ENCODE measurements at places on chromosomes 3 and 15.
A peak's percentile ranks its signal among the peaks of the same experiment; 100 is the strongest.

- DNase-seq: no peak
Observed at GRCh38 chr3:99470841-99471240, 167.6 kb upstream of the COL8A1 start.

- DNase-seq: no peak
Observed at GRCh38 chr15:39094116-39094515, 486.8 kb upstream of the THBS1 start.

DNA sequence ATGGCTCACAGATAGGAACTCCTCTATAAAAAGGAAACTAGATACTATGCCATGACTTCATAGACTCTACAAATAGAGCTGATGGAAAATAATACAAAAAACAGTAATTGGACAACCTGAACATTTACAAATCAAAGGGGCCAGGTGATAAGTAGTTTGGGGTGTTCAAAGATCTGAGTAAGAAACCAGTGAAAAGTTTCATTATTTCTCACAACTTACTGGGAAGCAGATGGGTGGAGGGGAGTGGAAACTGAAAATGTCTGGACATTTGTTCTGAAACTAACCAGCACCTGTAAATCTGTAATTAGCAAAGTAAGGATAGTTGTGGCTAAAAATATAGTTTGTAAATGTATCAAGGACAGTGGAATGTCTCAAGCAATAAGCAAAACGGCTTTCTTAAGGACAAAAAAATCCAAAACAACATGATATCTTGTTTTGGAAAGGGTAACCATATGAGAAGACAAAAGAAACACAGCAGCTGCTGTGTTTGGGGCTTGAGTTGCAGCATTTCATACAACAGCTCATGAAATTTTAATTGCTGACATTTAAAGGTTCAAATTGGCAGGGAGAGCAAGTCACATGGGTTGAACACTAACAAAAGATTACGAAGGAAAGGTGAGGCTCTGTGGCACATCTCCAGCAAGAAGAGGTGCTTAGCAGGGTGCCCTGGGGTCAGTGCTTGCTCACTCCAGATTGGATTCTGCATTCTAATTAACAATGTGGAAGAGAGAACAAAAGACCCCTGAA, 26.8 kb upstream of the THBS1 start:
- no peak for DNase-seq

DNA sequence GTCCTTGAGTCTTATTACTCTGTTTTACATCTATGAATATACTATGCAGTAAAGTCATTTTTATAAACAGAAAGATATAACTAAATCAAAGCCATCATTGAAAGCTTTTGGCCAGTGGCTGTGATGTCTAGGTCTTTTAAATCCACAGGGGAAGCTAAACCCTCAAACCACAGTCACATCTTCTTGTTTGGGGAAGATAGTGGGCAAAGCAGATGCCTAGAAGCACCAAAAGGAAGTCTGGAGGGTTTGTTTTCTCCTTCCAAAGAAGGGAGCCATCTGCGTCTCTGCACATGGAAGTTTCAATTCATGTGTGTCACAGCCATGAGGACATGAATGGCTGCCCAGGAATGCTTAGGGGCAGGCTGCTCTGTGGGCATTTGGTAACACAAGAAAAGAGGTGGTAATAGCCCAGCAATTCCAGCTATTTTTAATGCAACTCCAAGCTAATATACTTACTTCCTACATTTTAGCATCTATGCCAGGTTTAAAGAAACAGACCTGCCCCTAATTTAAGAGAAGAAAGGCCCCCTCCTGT, 322.2 kb downstream of the SLC9A9 start:
- no peak for DNase-seq

DNA sequence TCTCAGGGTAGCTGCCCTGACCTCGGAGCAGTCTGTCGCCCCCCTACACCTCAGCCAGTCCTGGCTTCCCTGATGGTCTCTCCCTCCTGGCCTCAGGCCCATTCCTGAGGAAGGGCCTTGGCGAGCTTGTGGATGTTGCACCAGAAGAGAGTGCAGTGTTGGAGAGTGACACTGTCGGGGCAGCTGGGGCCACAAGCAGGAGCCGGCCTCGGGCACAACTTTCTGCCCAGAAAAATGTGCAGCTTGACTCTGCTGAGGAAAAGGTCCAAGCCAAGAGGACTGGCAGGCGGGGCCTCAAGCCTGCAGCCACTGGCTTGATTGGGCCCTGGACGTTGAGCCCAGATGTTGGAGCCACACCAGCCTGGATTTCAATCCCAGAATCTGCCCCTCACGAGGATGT, 12.8 kb downstream of the HEMK1 start:
- no peak for DNase-seq

- DNase-seq: no peak
Observed at GRCh38 chr3:193564012-193564411, 9.3 kb upstream of the ATP13A4 start.

DNA sequence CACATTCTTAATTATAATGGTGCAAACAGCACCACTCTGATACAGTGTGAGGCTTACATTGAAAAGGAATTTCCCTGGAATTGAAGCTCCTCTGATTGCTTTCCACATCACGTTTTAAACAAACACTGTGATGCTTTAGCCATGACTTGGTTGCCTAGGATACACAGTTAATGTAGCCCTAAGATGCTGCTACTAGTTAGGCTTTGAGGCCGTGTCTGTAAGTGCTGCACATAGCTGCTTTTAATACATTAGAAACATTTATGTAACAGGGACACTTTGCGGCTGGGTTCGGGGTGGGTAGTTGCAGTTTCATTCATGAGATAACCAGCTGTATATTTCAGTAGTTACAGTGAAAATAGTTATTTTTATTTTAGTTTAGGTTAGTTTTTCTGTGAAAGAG, 334.7 kb downstream of the NLGN1 start:
- no peak for DNase-seq

- DNase-seq: no peak
Observed at GRCh38 chr3:194874783-194875182, 189.1 kb downstream of the FAM43A start.

GRCh38 chr3:185335799-185336198, 27.1 kb upstream of the MAP3K13 start:
- DNase-seq: no peak

- DNase-seq: no peak
Observed at GRCh38 chr15:78224023-78224411, 10.3 kb downstream of the ACSBG1 start.

GRCh38 chr3:32816439-32817256, 1.1 kb upstream of the TRIM71 start:
- DNase-seq: peak; percentile 68

GRCh38 chr3:32699429-32699828, 14.4 kb downstream of the CNOT10 start:
- DNase-seq: no peak

- no peak for DNase-seq
Observed at GRCh38 chr3:2976212-2976611, 134.0 kb downstream of the IL5RA start.

DNA sequence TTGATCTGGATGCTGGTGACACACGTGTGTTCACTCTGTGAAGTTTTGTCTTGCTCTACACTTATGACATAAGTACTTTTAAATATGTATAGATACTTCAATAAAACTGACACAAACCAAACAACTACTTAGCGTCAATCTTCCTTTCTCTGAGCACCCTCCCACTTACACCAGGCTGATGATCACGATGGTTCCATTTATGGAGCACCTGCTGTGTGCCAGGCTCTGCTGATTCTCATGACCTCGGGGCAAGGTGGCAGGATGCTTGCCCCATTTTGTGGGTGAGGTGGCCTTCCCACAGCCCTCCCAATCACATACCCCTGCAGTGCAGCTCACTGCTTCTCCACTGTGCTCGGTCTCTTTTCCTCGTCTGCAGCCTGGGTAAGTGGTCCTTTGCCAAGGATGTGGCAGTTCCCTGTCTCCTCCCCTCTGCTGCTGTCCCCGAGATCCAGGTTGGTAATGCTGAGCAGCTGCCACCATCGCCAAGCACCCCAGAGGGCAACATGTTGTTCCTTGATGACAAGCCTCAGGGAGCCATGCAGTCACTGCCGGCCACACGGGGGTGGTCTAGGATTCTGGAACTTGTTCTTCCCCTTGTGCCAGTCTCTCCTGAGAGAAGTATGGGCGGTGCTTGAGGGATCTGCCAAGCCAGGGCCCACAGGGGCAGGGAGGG, 20.6 kb upstream of the ADCY5 start:
- no peak for DNase-seq

GRCh38 chr3:122102191-122102935, 47.2 kb downstream of the CD86 start:
- no peak for DNase-seq

GRCh38 chr3:44470430-44470829, 7.0 kb downstream of the ZNF445 start:
- DNase-seq: no peak
